ENCODE measurements at places on chromosomes 3 and 15.
A peak's percentile ranks its signal among the peaks of the same experiment; 100 is the strongest.

DNA sequence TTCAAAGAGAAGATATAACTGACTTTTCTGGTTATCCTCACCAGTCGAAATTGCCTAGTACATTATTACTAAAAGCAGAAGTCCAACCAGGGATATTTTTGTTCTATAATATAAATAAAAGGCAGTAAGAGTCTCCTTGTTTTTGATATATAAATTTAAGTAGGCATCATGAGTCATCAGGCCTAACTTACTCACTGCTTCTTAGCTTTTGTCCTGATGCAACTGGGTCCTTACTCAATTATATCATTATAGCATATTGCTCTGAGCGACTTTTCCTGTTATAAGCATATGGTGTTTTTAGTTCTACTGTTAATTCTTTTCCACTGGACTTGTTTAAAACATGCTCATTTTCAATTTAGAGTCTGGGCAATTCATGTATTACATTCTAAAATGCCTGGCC, 910.1 kb downstream of the MCTP2 start:
- no peak for DNase-seq
- H3K4me1 ChIP-seq: peaks cover 3% of the 10 kb centered on the region
- peak overlapping the region; percentile 21 for H3K27ac ChIP-seq
- H3K36me3 ChIP-seq: no peaks in the 10 kb centered on the region
- no peaks in the 10 kb centered on the region for H3K27me3 ChIP-seq

- peak overlapping the region; percentile 92 for H3K27ac ChIP-seq
- H3K4me1 ChIP-seq: peaks cover 15% of the 10 kb centered on the region
- H3K36me3 ChIP-seq: no peaks in the 10 kb centered on the region
- DNase-seq: no peak
Observed at GRCh38 chr3:136249593-136249992, 547 bp upstream of the PCCB start.

DNA sequence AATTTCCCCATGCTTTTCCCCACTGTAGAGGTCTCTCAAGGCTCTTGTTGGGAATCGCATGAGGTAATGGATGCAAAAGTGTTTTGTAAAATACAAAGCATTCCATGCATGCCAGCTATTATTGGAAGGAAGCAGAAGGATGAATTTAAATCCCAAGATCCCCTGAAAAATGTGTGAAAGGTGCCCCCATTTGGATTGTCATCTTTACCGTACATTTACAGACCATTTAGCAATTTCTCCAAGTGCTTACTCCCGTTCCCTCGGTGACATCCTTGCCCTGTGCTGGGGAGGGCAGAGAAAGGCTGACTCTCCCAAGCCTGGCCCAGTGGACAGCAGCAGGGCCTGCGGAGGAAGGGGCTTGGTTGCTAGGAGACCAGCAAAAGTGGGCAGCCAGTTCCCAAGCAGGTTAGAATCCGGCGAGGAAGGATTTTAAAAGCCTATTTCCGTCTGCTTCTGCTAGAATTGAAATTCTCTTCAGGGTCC, 31.1 kb upstream of the NEO1 start:
- H3K36me3 ChIP-seq: no peaks in the 10 kb centered on the region
- H3K4me3 ChIP-seq: no peak overlapping the region
- no peaks in the 10 kb centered on the region for H3K4me1 ChIP-seq
- no peak for DNase-seq
- no peak overlapping the region for H3K27ac ChIP-seq

DNA sequence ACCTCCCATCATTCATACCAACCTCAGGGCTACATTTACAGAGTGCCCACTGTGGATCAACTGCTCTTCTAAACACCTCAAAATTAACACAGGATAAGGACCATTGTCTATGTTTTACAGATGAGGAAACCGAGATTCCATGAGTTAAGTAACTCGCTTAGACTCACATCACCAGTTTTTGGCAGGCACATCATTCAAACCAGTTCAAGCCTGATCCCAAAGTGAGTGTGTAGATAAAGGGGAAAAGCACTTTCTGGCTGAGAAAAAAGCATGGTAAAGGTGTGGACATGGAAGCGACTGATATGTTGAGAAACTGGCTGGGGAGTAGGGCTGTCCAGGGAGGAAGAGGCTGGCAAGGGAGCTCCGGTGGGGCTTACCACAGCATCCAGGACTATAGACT, 193.7 kb upstream of the RORA start:
- DNase-seq: no peak
- no peak overlapping the region for H3K27ac ChIP-seq
- no peaks in the 10 kb centered on the region for H3K27me3 ChIP-seq
- H3K4me3 ChIP-seq: no peak overlapping the region
- no peaks in the 10 kb centered on the region for H3K36me3 ChIP-seq
- H3K4me1 ChIP-seq: no peaks in the 10 kb centered on the region

DNA sequence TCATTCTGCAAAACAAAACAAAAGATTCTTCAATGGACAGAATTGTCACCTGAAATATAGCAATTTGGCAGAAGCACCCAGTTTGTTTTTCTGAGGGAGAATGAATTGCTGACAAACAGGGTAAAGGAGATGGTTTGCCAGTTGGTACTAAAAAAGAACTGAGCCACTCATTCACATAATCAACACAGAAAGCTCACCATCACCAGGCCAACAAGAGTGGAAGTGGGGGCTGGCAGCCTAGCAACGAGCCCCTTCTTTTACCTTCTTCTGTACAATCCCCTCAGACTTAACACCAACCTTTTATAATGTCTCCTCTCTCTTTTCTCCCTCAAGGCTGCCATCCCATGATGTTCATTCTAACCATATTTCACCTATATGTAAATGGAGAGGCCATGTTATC, 5.9 kb downstream of the TOP2B start:
- DNase-seq: no peak
- H3K36me3 ChIP-seq: no peaks in the 10 kb centered on the region
- H3K27ac ChIP-seq: no peak overlapping the region
- peaks cover 73% of the 10 kb centered on the region for H3K4me1 ChIP-seq
- H3K27me3 ChIP-seq: no peaks in the 10 kb centered on the region
- no peak overlapping the region for H3K4me3 ChIP-seq

DNA sequence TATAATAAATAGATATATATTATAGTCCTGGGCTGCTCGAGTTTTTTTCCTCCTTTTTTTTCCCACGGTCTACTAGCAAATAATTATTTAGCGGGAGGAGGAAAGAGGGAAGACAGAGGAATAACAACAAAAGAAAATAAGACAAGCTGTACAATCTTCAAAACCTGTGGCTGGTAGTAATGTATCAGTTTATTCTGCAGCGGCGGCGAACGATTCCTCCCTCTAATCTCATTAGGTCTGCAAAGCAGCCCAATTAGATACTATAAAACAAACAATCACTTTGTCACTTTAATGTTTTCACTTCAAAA, 390 bp upstream of the TLE3 start:
- DNase-seq: no peak
- no peaks in the 10 kb centered on the region for H3K36me3 ChIP-seq
- H3K4me1 ChIP-seq: peaks cover 4% of the 10 kb centered on the region
- peak overlapping the region; percentile 92 for H3K4me3 ChIP-seq
- H3K27ac ChIP-seq: peak overlapping the region; percentile 99

DNA sequence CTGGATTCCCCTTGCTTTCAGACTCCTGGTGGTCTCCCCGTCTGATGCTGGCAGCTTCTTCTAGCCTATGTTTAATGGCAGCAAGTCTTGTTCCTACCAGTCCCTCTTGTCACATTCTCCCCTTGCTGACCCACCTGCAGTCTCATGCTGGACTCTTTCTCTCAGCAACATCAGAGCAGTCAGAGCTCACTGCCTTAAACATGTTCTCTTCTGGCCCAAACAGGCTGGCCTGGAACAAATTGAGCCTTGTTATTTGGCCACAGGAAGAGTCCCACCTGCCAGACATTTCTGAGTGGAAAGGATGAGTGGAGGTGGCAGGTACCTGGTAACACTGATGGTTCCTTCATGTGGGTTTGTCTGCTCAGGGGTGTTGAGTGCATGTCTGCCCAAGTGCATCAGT, 59.2 kb upstream of the APEH start:
- no peak overlapping the region for H3K4me3 ChIP-seq
- no peaks in the 10 kb centered on the region for H3K4me1 ChIP-seq
- DNase-seq: no peak
- H3K27ac ChIP-seq: no peak overlapping the region

- no peaks in the 10 kb centered on the region for H3K4me1 ChIP-seq
- H3K36me3 ChIP-seq: no peaks in the 10 kb centered on the region
- no peaks in the 10 kb centered on the region for H3K27me3 ChIP-seq
- no peak for DNase-seq
- no peak overlapping the region for H3K27ac ChIP-seq
Observed at GRCh38 chr3:180048840-180049239, 12.1 kb upstream of the PEX5L start.

GRCh38 chr3:8557298-8557697, 55.7 kb downstream of the LMCD1 start:
- DNase-seq: peak; percentile 75
- H3K27ac ChIP-seq: no peak overlapping the region
- H3K27me3 ChIP-seq: no peaks in the 10 kb centered on the region

GRCh38 chr3:185448107-185448506, 50.7 kb downstream of the TMEM41A start:
- H3K4me3 ChIP-seq: no peak overlapping the region
- H3K27ac ChIP-seq: no peak overlapping the region

GRCh38 chr15:68666120-68666811, 87.5 kb downstream of the CORO2B start:
- no peak overlapping the region for H3K27ac ChIP-seq
- no peaks in the 10 kb centered on the region for H3K36me3 ChIP-seq
- peak; percentile 17 for DNase-seq
- no peaks in the 10 kb centered on the region for H3K4me1 ChIP-seq
- no peak overlapping the region for H3K4me3 ChIP-seq

DNA sequence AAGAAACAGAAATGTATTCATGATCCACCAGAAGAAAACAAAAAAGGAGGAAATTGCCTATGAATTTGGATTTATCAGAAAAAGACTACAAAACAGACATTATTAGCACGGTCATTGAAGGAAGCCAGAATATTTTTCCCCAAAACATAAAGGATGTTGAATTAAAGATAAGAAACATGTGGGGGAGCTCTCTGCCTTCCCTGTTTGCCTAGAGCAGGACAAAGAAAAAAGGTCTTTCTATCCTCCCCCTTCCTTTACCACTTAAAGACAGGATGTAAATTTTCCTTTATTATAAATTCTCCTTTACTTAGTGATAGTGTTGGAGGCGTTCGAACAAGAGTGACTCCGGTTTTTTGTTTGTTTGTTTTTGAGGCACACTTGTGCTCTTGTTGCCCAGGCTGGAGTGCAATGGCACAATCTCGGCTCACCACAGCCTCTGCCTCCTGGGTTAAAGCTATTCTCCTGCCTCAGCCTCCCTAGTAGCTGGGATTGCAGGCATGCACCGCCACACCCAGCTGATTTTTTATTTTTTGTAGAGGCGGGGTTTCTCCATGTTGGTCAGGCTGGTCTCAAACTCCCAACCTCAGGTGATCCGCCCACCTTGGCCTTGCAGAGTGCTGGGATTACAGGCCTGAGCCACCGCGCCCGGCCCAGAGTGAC, 14.9 kb upstream of the RPN1 start:
- no peaks in the 10 kb centered on the region for H3K4me1 ChIP-seq
- peaks cover 3% of the 10 kb centered on the region for H3K27me3 ChIP-seq
- H3K4me3 ChIP-seq: no peak overlapping the region
- H3K36me3 ChIP-seq: no peaks in the 10 kb centered on the region
- DNase-seq: peak; percentile 18

DNA sequence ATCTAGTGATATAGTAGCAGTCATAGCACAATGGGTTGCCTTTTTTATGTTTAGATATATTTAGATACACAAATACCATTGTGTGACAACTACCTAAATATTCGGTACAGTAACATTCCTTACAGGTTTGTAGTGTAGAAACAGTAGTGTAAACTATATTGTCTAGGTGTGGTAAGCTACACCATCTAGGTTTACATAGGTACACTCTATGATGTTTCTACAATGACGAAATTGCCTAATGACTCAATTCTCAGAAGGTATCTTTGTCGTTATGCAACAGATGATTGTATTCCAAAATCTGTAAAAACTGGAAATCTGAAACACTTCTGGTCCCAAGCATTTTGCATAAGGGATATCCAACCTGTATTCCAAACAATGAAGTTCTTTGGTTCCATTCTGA, 24.3 kb downstream of the PLOD2 start:
- peaks cover 85% of the 10 kb centered on the region for H3K4me1 ChIP-seq
- H3K27me3 ChIP-seq: no peaks in the 10 kb centered on the region
- H3K27ac ChIP-seq: no peak overlapping the region
- no peak overlapping the region for H3K4me3 ChIP-seq

DNA sequence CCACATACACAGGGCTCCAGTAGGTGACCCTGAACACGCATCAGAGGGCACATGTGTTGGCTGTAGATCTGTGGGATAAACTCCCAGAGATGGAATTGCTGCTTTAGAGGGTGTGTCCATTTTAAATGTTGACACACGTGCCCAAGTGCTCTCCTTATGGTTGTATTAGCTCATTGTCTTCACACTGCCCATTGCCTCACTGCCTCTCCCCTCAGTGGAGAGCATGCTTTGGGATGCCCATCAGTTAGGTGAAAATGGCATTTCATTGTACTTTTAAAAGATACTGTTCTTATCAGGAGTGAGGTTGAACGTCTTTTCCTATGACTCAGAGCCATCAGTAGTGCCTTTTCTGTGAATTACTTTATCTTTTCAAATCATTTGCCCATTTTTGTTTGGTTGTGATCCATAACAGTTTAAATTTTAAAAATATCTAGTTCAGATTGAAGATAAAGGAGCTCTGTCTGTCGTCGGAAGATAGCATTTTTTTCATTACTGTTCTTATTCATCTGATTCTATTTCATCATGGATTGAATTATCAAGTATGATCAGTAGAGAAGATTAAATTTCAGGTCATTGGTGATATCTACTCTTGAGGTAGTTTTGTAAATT, 120.7 kb downstream of the CHDH start:
- H3K36me3 ChIP-seq: no peaks in the 10 kb centered on the region
- H3K27me3 ChIP-seq: no peaks in the 10 kb centered on the region
- H3K27ac ChIP-seq: no peak overlapping the region

DNA sequence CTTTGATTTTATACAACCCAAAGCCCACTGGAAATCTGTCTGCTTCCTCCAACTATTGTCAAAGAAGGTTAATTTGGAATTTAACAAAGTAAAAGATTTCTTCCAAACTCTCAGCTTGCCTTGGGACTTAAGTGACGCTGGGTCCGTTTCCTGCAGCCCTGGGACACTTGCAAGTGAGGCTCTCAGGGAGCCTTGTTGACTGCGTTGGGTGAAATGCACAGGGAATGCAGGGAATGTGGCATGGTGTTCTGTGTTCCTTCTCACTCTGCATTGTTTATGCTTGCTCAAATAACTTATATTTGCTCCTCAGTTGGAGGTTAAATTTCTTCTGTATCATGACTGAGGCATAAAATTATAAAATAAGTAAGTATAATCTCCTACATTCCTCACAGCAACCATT, 60.9 kb upstream of the TJP1 start:
- H3K4me3 ChIP-seq: no peak overlapping the region
- H3K27me3 ChIP-seq: no peaks in the 10 kb centered on the region
- peaks cover 51% of the 10 kb centered on the region for H3K4me1 ChIP-seq
- no peak for DNase-seq
- H3K27ac ChIP-seq: peak overlapping the region; percentile 61

GRCh38 chr15:54884312-54884711, 312.4 kb downstream of the RSL24D1 start:
- H3K36me3 ChIP-seq: no peaks in the 10 kb centered on the region
- H3K4me1 ChIP-seq: no peaks in the 10 kb centered on the region
- no peak overlapping the region for H3K27ac ChIP-seq
- DNase-seq: no peak
